ENCODE measurements at places on chromosomes 5 and 9.
A peak's percentile ranks its signal among the peaks of the same experiment; 100 is the strongest.

- DNase-seq = no peak
Measured at GRCh38 chr5:97194366-97194765, 11.3 kb upstream of the RIOK2 start.

DNA sequence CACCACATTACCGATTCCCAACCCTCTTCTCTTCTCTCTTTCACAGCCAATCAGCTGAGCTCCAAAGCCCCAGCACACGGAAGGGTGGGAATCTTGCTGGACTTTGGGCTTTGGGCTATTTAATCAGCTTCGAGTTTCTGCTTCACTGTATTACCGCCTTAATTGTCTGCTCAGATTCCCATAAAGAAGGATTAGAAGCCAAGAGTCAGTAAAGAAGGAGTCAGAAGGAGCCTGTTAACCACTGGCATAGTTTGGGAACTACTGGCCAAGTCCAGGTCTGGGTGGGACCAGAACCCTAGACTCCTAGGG lies 4.4 kb downstream of the SPRY4 start:
- DNase-seq = no peak

DNA sequence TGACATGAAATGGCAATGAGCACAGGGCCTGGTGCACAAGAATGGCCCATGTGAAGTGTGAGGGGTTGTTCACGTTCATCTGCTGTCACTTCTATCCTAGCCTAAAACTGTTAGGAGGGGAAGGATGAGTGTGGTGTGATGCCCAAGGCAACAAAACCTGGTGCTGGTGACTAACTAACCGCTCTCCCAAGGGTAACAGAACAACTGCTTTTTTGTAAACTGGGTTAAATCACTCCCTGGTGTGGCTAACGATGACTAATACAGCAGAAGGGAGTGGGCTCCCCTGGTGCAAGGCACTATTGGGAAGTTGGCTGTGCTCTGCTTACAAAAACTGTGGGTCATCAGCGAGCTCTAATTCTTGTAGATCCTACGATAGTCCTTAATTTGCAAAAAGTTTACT lies 103.2 kb upstream of the VCAN start:
- DNase-seq = peak; percentile 37

- DNase-seq = no peak
Measured at GRCh38 chr5:177130211-177131018, 3.2 kb upstream of the NSD1 start.

GRCh38 chr5:105504-106070 lies 13.6 kb downstream of the PLEKHG4B start:
- no peak for DNase-seq

GRCh38 chr5:98103807-98104206 lies 669.7 kb upstream of the RGMB start:
- no peak for DNase-seq

DNA sequence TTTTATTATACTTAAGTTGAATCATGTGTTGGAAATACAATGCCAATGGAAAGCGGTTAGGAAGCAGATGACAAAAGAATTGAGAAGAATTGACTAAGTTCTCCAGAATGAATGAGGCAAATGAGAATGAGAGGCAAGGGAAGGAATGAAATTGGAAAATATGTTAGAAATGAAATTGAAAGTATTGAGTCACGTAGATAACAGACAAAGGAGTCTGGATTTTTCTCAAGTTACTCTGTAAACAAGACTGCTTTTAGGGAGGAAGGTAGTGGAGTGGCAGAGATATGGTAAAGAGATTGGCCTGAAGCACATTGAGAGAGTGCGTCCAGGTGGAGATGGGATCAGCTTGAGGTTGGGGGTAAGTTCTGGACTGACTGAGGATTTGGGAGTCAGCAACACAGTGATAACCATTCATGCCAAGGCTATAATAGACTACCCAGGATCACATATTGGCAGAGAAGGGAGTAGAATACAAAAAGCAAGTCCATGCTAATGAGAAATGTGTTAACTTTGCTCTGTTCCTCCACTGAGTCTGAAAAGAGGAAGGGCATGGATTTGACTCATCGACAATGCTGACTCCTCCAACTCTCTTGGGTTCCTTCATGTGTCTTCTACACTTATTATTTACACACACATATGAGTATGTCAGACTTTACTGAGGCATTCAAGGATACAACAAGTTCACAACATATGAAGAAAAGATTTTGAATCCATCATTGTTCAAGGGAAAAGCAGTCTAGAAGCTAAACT lies 814.2 kb upstream of the ZNF608 start:
- DNase-seq = no peak

DNA sequence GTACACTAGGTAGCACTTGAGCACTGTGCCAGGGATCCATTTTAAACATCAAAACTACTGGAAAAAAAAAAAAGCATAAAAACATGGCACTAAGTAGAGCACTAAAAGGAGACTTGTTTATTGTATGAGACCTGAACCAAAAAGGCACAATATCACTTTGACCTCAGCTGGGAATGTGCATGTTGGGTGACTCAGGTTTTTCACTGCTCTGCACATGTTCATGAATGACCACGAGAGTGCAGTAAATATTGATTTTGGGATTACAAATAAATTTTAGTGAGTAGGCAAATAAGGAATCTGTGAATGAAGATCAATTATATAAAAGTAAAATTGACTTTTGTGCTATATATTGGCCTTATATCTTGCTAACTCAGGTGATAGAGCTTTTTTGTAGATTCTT lies 11.8 kb downstream of the RMI1 start:
- no peak for DNase-seq

DNA sequence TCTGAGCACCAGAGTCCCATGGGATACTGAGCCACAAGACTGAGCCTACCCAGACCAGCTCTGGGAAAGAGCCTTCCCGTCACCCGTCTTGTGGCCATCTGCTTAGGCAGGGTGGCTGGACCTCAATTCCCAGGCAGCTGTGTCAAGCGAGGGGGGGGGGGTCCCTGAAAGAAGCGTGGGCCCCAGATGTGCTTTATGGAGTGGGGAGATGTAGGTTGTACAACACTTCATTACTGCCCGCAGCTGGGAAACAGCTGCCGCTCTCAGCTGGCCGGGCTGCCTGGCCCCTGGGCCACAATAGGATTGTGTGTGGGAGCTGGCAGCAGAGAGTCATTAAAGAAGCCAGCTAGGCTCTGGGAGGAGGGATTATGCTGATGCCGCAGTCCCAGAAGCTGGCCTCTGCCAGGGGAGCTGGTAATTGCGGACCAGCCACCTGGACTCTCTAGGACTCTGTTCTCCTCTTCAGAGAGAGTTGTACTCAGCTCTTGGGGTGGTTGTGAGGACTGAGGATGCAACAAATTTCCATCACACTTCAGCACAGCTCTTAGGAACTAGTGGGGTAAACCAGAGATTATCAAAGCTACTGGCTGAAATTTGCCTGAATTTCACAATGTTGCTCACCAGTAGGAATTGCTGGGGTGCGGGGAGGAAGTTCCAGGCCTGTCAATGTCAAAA lies 145.4 kb downstream of the GADD45G start:
- DNase-seq = no peak

- no peak for DNase-seq
Measured at GRCh38 chr9:73515216-73515615, 363.6 kb downstream of the ANXA1 start.

GRCh38 chr9:114432323-114433067 lies 44.7 kb upstream of the AKNA start:
- no peak for DNase-seq

- DNase-seq = no peak
Measured at GRCh38 chr9:129987047-129987446, 55.9 kb downstream of the FNBP1 start.

DNA sequence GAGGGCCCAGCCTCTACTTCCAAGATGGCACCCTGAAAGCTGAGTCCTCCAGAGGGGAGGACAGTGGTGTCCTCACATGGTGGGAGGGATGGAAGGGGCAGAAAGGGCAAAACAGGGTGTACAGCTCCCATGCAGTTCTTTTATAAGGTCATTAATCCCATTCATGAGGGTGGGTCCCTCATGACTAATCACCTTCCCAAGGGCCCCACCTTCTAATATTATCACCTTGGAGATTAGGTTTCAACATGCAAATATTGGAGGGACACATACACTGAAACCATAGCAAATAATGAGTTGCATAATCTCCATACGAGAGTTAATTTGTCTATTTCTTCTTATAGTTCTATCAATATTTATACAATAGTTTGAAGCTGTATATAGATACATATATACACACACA lies 5.8 kb upstream of the ZBTB43 start:
- DNase-seq = no peak

- no peak for DNase-seq
Measured at GRCh38 chr5:172178991-172179989, 8.7 kb downstream of the STK10 start.

GRCh38 chr5:113343343-113343742 lies 91.4 kb downstream of the TSSK1B start:
- no peak for DNase-seq

GRCh38 chr9:127574072-127574993 lies 37.7 kb upstream of the STXBP1 start:
- DNase-seq = no peak

DNA sequence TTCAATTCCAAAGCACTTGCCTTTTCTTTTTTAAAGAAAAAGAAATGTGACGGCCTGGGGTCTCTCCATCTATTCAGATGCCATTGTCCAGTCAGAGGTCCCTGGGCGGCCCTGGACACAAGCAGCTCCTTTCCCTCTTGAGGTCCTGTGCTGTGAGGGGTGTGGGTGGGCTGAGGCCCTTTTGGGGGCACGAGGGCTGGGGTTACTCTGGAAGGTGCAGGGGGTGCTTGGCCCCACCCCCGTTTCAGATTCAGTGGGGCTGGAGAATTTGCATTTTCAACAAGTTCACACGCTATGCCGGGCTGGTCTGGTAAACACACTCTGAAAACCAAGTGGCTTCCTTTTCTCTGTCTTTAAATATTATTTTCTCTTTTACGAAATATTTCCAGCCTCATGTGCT lies 91.4 kb upstream of the PHYKPL start:
- no peak for DNase-seq

- no peak for DNase-seq
Measured at GRCh38 chr5:9549941-9550340, 4.1 kb upstream of the SEMA5A start.

GRCh38 chr9:130183133-130183762 lies 11.0 kb downstream of the NCS1 start:
- DNase-seq = no peak

DNA sequence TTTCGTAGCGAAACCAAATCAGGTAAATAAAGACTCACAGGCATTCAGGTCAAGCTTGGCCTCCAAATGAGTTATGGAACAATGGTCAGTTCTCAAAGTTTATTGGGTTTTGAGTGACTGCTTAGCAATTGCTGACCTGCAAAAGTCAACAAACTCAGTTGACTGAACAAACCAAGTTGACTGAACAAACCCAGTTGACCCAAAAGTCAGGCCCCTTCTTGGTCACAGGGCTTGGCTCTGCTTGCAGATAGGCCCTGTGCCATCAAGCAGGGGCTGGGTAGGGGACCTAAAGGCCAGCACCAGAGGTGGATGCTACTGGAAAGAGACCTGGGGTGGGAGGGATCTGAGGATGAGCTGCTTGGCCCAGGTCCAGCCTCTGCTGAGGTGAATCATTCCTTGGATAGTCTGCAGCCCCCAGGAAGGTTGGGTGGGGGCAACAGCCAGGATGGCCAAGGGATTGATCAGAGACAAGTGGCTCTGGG lies 64.6 kb downstream of the GADD45G start:
- no peak for DNase-seq

DNA sequence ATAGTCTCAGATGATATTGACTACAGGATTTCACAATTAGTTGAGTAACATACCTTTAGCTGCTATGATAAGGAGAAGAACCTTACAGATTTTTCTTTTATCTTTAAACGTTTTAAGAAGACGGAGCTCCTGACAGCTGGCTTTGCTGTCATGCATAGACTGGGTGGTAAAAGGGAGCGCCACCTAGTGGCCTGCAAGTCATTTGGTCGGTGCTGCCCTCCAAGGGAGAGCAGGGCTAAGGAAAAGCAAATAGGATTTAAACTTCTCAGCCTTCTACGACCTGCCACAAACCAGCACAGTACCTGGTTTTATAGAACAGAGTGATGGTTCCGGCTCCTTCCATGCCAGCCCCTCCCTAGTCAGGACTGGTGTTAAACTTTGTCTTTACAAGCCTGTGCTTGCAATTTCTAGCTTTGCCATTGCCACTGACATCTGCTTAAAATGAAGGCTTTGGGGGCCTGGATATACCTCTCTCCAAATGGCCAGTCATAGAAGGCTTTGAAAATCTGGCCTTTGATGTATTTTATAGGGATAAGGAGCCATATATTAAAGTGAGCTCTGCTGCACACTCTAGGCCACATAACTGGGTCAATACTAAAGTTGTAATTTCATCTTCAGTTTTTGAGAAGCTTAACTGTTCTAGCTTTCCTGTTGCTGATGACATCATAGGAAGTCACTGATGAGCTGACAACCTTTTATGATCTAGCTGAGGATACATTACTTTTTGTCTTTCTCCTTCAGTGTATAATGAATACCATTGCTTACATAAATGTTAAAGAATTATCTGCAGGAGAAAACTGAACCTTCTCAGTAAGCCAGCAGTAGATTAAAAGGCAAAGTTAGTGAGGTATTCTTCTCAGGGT lies 31.1 kb upstream of the ADAMTSL1 start:
- DNase-seq = peak; percentile 11

Data from GOT3 (cell line).